ENCODE measurements at places on chromosomes 1 and 21.

- no peak for DNase-seq
Observed at GRCh38 chr1:5479876-5480646, 512.2 kb downstream of the NPHP4 start.

DNA sequence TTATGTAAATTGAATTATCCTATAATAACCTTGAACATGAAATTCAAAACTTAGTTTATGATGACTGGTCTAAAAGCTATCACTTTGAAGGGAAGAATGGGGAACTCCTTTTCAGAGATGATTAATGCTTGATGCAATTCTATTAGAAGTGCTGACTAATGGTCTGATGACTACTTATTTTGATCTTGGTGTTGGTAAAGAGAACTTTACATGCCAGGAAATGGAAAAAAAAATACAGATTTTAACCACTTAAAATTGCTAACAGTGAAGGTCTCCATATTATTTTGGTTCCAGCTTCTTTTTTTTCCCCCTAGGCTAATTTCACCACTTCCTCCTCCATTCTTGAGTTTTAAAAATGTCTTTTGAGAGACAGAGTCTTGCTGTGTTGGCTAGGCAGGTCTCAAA, 22.9 kb downstream of the S1PR1 start:
- DNase-seq = no peak

DNA sequence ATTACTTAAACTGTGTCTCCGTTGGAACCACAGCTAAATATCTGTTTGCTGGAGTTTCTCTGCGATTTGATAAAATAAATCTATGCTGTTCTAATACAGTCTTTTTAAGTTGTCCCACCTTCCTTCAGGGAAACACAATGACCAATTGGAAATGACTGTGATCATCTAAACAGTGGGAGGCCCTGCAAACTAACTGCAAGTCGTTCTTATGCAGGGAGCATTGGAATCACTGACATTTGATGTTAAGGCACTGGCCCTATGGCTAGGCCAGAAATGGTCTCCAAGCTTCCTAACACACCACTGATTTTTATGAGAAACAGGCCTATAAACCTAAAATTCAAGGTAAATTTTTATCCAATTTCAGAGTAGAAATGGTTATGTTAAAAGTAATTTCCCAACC, 645.2 kb downstream of the LMO4 start:
- DNase-seq = no peak

DNA sequence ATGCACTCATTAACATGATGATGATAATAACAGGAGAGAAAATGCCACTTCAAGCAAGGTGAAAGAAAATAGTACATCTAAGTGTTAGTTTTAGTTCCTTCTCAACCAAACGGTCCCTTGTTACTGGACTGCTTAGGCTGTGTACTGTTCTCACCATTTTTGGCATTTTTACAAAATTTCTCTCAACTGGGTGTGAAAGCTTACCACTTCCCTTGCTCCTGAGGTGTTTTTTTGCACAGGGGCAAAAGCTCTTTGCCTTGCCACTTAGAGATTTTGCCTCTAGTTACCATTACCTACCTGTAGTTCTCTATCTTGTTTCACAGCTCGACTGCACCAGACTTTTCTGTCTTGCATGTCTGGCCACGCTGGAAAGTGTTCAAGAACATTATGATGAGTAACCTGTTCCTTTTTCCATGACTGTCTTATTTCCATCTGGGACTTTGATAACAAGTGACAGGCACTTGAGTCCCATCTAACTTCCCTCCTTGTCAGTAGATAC, 10.7 kb downstream of the NEK7 start:
- no peak for DNase-seq

DNA sequence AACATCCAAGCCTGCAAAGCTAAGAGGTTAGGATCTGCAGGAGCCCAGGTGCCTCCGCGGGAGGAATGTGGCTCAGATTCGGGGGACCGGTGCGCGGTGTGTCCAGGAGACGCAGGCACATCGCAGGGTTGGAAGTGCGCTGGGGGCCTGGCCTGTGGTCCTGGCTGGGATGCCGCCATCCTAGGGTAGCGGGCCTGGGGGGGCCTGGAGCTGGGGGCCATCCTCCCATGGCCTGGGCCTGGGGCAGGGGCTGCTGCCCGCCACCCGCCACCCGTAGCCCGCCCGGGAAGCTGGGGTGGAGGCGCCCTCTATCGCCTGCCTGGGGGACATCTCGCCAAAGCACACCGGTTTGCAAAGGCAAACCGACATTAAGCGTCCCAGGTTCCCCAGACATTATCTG, 170.6 kb upstream of the ARHGEF16 start:
- DNase-seq = peak; percentile 76

DNA sequence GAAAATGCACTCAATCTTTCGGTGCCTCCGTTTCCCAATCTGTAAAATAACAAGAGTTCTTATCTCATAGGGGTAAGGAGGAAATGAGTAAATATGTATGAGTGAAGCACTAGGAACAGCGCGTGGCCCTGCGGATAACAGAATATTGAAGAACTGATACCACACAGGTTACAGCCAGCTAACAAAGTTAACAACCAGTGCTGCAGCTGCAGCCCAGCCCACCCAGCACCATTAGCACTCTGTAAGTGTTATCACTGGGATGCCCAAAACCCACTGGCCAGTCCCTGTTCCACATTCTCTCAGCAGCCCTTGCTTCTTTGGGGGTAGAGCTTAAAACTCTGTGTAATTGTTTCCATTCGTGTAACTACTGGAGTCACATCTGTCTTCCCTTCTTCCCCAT, 89.5 kb downstream of the VWA5B1 start:
- DNase-seq = no peak
